ENCODE measurements at places on chromosomes 7 and 10.

DNA sequence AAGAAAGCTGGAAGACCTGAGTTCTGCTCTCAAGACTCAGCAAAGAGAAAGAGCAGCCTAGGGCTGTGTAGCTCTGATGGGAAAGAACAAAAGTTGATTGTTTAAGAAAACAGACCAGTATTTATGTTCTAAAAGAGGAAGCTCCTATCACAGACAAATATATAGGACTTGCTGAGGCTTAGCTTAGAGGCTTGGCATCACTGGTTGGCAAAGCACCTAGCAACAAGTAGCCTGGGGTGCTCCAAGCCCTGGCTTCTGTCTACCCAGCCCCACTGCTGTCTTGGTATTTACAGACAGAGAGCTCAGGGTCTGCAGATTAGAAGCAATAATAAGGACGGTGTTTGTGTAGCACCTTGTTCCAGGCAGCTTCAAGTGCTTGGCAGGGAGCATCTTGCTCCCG, 36.9 kb upstream of the CCDC3 start:
- DNase-seq = no peak

- DNase-seq = no peak
Measured at GRCh38 chr7:119482209-119482608, 790.8 kb upstream of the KCND2 start.

DNA sequence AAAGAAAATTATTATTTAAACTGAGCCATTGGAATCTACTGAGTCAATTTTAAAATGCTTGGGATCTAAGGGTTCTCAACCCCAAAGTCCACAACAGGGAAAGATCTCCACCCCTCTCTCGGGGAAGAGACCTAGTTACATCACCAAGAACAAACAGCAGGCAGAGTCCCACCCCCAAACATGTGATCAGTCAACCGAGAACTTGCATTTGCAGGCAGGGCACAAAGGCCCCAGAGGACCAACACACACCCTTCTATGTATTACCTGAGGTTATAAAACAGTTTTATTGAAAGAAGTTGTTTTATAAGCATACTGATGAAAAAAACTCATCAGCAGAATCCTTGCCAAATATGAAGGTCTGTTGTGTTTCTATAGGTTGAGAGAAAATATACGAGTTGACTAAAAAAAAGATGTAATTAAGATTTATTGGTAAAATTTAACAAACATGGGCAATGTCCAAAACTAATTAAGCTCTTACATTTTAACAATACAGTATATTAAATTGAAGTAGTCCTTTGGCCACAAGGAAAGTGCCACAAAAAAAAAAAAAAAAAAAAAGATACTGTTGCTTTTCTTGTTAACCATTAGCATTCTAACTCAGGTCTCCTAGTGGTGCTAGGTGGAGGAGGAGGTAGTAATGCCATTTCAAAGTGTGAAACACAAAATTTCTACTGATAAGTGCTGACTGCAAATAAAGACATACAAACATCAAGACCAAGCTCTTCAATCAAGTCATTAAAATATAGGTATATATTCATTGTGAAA, 975 bp upstream of the USP54 start:
- peak; percentile 13 for DNase-seq

- no peak for DNase-seq
Measured at GRCh38 chr7:54701982-54702381, 57.0 kb downstream of the SEC61G start.

- DNase-seq = no peak
Measured at GRCh38 chr7:108045669-108046068, 42.7 kb upstream of the LAMB1 start.

DNA sequence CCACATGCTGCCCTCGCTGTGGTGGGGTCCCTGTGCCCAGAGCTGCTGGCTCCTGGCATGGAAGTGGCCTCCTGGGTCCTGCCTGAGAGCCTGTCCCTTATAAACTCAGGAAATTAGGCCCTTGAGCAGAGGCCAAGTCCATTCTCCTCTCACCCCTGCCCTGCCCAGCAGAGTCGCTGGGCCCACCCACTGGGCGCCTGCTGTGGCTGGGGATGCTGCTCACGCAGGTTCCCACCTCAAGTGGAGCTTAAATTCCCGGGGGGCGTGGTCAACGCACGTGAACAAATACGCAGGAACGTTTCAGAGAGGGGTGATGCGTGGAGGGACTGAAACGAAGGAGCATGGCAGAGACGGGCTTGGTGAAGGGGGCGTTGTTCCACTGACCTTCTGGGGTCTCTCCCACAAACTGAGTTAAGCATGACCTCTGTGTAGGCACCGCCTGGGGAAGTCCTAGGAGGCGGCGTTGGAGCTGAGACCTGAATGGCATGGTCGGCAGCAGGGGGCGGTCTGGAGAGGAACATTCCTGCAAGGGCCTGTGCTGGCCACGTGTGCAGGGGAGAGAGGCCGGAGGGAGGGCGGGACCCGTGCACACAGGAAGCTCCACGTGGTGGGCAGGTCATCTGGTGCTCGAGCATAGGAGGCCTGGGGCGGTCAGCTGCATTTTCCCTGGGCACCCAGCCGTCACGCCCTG, 27.9 kb downstream of the FAM20C start:
- no peak for DNase-seq

DNA sequence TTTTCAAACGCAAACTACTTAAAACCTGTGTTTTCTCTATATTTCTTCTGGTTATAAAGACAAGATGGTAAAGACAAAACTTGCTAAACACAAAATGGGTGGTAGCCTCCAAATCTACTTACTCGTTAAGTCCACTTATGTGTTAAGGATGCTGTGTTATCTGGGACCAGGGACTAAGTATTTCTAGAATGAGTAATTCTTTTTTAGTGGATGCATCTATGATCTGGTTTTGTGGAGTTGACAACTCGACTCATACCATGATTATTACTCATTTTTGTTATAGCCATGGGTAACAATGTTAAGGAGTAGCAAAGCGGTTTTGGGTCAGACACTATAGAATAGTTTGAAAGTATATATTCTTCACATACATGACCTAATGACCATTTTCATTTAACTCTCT, 239.5 kb upstream of the FOXP2 start:
- DNase-seq = no peak

- no peak for DNase-seq
Measured at GRCh38 chr7:157692460-157693011, 355.7 kb downstream of the DNAJB6 start.

DNA sequence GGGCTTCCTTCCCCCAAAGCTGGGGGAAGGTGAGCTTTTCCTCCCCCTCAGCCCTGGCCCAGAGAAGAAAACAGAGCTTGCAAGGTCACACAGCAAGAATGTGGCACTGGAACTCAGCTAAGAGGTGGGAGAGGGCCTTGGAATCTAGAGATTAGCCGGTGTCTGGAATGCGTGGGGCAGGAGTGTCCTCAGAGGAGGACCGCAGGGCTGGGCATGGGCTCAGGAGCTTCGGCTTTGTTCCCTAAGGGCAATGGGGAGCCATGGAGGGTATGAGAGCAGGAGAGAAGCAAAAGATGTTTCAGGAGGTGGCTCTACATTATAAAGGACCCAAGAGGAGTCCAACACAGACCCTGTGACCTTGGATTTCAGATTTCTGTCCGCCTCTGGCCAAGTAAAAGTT, 127.2 kb upstream of the TNRC18 start:
- DNase-seq = no peak

- no peak for DNase-seq
Measured at GRCh38 chr10:27890971-27891370, 107.9 kb downstream of the ODAD2 start.

DNA sequence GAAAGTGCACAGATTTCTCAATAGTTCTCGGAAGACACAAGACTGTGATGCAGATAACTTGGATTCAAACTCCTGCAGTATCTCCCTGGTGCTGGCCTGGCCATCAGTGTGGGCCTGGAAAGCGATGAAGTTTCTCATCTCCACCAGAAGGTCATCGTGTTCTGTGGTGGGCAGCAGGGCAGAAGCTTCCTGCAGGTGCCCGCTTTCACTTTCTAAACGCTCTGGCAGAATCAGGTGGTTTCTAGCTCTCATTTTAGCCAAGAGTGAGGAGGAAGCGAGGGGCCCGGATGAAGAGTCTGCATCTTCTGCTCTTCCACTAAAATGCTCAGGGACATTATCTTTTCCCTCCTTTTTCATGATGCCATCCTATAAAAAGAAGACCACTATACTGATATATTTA, 63.0 kb upstream of the DRGX start:
- no peak for DNase-seq

- DNase-seq = no peak
Measured at GRCh38 chr7:153432063-153432462, 620.1 kb upstream of the DPP6 start.

DNA sequence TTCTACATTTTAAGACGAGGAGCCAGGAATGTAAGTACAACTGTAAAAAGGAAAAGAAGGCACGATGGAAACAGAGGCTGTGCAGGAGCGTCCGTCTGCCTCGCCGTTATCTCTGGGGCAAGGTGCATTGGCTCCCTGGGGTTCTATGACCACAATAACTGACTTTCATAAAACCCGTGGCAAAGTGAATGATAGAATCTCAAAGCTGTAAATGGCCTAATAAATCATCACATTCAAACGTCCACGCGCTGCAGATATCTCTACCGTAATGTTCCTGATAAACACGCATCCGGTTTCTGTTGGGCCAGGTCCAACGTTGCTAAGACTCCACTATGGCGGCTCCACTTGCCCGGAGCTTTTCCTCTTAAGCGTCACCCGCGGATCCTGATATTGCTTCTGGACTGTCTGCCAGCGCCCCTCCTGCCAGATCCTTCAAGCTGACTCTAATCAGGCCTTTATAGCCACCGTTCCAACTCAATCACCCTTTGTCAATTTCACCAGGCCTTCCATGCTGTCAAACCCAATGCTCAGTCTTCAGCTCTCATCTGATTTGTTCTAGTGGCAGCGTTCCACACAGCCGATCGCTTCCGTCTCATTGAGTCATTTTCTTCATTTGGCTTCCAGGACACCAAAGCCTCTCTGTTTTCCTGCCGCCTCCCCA, 265.6 kb upstream of the FOXK1 start:
- no peak for DNase-seq

GRCh38 chr7:77540402-77540822, 3.3 kb downstream of the PTPN12 start:
- DNase-seq = no peak

DNA sequence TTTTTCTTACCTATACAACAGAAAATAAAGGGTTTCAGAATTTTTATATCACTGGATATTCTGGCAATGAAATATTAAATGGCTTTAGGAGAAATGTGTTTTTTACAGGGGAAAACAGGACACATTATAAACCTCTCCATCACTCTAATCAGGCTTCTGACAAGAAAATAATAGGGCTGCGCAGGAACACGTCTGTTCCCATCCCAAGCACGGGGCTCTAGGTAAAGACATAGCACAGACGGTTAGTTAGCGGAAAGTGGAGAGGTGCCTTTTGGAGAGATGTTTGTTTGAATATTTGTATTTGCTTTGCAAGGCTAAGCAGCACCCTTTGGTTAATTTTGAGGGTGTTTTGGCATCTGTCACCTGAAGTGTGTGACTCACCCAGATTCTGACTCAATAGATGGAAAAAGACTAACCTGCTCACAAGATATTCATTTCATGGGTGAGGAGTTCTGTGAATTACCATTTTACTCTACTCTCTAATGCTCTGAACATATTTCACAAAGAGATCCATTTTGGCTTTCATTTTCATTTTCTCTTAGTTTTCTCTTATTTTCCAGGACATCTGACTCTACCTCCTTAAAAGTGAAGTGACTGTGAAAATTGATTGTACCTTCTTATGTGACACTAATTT, 174.5 kb upstream of the AKR1E2 start:
- DNase-seq = no peak

DNA sequence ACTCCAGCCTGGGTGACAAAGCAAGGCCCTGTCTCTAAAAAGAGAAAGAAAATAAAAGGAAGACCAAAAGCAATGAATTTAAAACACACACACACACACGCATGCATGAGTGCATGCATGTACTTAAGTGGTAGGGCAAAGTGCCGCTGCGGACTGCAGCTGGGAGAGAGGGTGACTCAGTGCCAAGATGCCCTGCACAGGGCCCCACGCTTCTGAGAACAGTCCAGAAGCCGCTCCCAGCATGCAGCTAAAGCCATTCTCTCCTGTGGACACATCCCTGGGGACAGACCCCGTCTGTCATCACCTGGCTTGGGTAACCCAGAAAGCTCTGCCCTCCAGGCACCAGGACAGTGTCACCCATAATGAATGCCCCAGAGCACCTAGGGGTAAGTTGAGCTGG, 61.0 kb upstream of the MYL10 start:
- DNase-seq = no peak

- DNase-seq = no peak
Measured at GRCh38 chr10:105650306-105650705, 1009.2 kb downstream of the SORCS3 start.

- DNase-seq = no peak
Measured at GRCh38 chr10:132492323-132493025, 45.1 kb upstream of the INPP5A start.

- DNase-seq = no peak
Measured at GRCh38 chr7:158366346-158366745, 221.3 kb downstream of the PTPRN2 start.

- DNase-seq = peak; percentile 65
Measured at GRCh38 chr7:150663802-150664494, 21.6 kb upstream of the GIMAP2 start.

DNA sequence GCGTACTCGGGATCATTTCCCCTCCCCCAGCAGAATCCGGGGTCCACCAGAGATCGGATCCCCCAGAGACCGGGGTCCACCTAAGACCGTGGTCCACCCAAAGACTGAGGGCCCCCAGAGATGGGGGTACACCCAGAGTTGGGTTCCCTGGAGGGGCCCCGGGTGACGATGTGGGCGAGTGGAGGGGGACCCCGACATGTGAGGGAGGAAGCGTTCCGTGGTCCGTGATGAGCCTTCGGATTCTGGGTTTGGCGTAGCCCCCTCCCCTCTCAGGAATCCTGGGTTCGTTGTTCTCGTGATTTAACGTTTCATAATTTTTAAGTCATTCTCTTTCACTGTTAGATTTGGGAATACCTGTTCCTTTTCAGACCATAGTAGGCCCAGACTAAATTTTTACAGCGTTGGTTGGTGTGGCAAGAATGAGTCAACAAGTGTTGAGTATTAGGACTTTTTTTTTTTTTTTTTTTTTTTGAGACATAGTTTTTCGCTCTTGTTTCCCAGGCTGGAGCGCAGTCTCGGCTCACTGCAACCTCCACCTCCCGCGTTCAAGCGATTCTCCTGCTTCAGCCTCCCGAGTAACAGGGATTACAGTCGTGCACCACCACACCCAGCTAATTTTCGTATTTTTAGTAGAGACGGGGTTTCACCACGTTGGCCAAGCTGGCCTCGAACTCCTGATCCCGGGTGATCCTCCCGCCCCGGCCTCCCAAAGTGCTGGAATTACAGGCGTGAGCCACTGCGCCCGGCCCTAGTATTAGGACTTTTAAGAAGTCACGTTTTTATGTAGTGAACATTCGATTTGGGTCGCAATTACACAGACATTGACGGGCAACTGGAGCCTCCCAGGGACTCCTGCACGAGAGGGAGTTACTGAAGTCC, 672 bp downstream of the GTPBP4 start:
- no peak for DNase-seq

- peak; percentile 39 for DNase-seq
Measured at GRCh38 chr10:6204063-6204340, 1.3 kb downstream of the PFKFB3 start.

- no peak for DNase-seq
Measured at GRCh38 chr7:29866490-29866930, 60.2 kb downstream of the WIPF3 start.

GRCh38 chr10:133169173-133169947, 9.3 kb downstream of the KNDC1 start:
- no peak for DNase-seq

Measured in CD4-positive, alpha-beta T cell treated with Interleukin-12 subunit alpha and Interleukin-12 subunit beta, for 1 hour (primary cell).